ENCODE measurements at places on chromosomes 12 and 14.

DNA sequence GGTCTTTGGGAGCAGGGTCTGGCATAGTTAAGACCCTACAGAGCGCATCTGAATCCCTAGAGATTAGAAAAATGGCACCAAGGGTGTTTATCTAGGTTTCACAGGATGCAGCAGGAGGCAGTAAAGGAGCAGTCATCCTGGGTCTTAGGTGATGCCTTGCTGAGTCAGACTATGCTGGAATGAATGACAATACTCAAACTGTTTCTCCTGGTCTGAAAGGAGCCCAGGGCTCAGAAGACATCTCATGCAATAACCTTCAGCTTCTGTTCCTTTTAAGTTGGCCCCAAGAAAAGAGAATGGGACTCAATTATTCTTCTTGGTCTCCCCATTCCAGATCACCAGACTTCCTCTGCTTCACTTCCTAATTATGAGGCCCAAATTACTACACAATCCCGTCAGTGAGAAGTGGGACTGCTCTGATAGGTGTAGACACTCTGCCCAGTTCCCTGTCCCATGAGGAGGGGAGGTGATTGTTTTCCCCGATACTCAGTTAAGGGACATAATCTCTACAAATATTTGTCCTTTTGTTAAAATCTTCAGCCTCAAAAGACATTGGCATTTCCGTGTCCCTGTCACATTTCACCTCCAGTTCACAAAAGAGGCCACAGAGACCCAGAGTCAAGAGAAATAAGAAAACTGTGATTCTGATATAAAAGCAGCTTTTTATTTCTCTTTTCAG lies 14.8 kb upstream of the APOF start:
- DNase-seq = no peak

DNA sequence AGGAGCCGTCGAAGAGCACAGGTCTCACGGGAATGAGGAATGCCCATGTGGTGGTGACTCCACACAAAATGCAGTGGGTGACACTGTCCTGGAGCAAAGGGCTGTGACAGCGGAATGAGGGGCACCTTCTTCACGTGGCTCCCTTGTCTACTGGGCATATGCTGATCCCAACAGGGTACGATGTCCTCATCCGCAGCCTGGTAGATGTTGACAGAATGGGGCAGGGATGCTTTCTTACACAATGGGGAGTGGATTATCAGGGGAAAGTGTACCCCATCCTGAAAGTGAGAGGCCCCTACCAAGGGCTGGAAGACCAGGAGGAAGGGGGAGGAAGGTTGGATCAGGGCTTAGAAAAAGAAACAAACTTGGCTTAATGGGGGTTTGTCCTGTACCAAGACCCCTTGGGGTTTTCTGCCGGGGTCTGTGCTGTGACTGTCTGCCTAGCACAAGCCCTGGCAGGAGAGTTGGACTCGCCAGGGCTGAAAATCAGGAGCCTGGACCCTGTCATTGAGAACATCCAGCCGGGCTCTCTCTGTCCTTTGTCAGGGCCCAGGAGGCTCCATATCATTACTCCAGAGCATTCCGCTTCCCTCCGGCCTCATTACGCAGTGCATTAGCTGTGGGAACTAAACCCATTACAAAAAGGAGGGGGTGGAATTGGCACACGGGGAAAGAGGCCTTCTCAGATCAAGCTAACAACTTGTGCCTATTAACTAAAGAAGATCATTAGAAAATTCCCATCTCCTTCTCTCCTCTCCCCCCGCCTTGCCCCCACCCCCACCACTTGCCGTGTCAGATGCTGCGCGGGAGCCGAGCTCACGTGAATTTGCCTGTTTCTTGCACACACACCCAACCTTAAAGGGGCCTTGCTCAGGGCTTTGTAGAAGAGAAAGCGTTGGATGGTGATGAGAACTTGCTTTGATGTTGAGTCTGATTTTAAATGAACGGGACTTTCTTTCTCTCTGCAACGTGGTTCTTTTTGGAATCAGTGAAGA lies 171.8 kb upstream of the PARP11 start:
- no peak for DNase-seq

- peak; percentile 71 for DNase-seq
Measured at GRCh38 chr12:991350-992333, 619 bp downstream of the ERC1 start.

DNA sequence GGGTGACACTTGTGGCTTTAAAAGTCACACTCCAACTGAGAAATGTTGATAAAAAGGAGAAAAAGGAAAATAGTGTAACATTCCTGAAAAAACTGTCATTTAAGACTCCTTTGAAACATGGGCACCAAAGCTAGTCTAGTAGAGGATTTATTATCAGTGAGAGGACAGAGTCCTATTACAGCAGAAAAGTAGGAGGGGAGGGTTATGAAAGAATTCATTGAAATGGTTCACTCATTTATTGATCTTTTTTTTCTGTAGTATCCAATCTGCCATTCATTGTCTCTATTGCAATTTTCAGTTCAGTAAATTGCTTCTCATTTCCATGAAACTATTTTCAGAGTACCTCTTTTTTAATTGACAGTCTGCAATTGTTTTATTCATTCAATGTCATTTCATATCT lies 25.4 kb downstream of the PPM1A start:
- no peak for DNase-seq

DNA sequence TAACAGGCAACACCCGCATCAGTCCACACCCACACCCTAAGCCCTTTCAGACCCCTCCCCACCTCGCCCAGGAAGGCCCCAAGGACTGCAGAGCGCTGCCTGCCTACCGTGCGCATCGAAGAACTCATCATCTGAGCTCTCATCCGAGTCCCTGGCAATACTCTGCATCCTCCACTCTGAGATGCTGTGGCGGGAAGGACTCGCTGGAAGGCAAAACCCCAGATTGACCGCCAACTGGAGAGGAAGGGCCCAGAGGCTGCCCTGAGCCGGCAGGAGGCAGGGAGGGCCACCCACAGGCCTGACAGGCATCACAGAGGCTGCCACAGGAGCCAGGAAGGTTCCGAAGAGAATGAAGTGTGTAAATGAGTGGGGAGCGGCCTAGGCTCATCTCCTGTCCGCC lies 23.8 kb downstream of the ARL6IP4 start:
- DNase-seq = no peak

GRCh38 chr12:89927226-89927698 lies 218.6 kb upstream of the ATP2B1 start:
- no peak for DNase-seq

GRCh38 chr12:56013482-56013881 lies 7.4 kb upstream of the IKZF4 start:
- DNase-seq = no peak

- no peak for DNase-seq
Measured at GRCh38 chr14:82060219-82060618, 526.6 kb upstream of the SEL1L start.

GRCh38 chr12:117019866-117020265 lies 79.3 kb downstream of the TESC start:
- DNase-seq = no peak

DNA sequence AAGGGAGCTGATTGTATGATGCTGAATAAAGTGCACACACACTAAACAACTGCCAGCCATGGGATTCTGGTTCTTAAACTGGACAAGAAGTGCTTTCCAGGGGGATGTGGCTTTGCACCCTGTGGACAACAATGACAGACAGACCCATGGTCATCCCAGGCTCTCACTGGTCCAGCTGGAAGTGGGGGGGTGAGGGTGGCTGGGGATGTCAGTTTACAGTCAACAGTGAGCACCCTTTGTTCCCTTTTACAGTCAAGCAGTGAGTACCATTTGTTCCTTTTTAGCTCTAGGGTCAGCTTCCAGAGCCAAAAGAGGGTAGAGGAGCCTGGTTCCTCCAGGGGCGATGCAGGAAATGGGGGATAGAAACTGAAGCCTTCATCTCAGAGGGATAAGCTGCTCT lies 100.7 kb downstream of the SMOC1 start:
- DNase-seq = no peak

DNA sequence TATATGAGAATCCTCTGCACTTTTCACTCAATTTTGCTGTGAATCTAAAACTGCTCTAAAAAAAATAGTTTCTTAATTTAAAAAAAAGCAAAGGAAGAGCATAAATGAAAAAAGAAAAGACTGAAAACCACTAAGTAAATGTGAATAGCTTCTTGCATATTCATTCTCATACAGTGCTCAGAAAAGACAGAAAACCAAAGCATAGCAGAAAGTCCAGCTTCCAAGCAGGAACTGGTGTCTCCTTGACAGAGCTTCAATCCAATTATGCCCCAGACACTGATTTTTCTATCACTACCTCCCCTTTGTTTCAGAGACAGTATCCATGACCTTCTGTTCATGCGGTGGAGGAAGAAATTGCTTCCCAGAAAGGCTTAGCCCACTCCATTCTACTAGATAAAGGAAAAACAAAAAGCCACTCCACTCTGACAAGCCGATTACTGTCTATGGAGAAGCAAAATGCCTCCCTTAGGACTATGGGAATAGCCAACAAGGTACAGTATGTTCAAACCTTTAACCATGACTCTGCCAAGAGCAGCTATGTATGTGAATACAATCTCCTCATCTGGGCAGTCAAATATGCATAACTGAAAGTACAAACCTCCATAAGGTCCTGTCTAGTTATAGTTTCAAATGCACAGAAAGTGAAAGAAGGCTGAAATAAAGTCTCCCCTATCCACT lies 40.6 kb downstream of the ATF7 start:
- no peak for DNase-seq

DNA sequence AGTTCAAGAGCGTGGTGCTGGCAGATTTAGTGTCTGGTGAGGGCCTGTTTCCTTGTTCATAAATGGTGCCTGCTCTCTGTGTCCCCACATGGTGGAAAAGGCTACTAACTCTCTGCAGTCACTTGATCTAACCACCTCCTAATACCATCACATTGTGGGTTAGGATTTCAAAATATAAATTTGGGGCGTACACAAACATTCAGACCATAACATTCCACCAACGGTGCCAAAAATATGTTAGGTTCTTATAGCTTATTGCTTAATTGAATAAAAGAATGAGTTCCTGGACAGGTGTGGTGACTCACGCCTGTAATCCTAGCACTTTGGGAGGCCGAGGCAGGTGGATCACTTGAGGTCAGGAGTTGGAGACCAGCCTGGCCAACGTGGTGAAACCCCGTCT lies 3.4 kb upstream of the DYRK2 start:
- DNase-seq = no peak

DNA sequence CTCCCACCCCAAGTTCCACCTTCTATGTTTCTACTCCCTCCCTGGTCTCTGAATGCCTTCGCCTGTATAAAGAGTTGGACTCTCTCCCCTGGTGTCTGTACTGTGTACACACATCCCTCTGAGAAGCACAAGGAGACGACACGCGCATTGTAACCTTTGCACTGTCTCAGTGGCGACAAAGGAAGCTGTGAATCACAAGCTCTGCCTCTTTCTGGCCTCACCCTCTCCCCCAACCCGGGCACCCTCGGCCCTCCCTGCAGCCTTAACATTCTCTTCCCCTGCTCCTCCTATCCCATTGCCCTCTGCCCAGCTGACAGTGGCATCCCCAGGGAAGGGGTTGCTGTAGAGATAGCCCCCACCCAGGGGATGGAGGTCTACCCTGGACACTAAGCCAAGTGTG lies 2.5 kb upstream of the SMARCD1 start:
- no peak for DNase-seq

DNA sequence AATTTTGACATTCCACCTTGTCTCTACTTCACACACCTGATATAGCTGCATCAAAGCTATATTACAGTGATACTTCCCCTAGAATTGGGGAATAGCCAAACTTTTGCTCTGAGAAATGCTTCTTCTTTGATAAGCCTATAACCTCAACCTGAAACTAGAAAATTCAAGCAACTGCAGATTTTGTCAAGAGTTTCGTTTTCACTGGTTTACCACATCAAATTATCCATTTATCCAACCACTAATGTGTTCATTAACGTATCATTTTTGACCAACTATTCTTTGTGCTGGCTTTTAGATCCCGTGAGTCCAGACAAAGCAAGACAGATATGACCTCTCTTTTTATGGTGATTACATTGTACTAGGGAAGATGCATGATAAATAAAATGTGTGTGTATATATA lies 13.5 kb upstream of the TAS2R46 start:
- no peak for DNase-seq

- DNase-seq = no peak
Measured at GRCh38 chr12:4320497-4320852, 538 bp upstream of the TIGAR start.
